ENCODE measurements at places on chromosomes 11 and 22.

GRCh38 chr22:30809086-30809485 is 114.4 kb downstream of the OSBP2 start:
- no peak for DNase-seq

DNA sequence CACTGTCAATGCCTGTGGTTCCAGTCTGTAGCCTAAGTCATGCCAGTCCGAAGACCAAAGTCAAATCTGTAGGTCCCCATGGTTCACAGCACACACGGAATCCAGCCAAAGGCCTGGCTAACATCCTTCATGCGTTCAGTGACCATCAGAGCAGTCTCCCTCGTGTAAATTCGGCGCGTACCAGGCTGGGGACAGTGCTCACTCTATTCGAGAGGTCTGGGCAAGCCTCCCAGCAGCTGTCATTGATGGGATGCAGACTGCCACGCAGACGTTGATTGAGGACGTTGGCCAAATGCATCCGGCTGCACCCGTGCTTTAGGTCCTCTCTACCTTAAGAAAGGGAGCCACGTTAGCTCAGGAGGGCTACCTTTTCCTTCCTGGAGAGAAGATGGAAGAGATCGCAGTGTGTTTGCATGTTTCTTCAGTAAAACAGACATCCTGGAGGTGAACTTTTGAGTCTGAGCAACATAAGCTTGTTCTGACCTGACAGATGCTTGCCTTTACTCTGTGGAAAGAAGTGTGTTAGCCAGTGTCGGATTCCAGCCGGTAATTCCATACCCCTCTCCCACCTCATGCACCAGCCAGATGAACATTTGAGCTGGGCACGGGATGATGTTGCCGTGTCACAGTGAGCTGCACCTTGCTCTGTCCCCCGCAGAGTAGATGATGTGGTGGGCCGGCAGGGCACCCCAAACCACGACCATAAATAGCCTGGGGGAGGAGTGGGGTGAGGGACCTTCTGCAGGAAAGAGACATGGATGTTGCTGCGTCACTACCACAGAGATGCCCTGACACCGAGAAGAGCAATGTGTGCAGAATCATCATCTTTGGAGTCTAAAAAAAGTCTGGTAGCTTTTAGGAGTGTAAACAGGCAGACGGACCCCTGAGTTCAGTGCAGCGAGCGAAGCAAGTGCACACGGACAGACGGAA is 12.2 kb downstream of the CTTN start:
- DNase-seq, result no peak

GRCh38 chr11:10322401-10322800 is 17.5 kb downstream of the ADM start:
- no peak for DNase-seq

DNA sequence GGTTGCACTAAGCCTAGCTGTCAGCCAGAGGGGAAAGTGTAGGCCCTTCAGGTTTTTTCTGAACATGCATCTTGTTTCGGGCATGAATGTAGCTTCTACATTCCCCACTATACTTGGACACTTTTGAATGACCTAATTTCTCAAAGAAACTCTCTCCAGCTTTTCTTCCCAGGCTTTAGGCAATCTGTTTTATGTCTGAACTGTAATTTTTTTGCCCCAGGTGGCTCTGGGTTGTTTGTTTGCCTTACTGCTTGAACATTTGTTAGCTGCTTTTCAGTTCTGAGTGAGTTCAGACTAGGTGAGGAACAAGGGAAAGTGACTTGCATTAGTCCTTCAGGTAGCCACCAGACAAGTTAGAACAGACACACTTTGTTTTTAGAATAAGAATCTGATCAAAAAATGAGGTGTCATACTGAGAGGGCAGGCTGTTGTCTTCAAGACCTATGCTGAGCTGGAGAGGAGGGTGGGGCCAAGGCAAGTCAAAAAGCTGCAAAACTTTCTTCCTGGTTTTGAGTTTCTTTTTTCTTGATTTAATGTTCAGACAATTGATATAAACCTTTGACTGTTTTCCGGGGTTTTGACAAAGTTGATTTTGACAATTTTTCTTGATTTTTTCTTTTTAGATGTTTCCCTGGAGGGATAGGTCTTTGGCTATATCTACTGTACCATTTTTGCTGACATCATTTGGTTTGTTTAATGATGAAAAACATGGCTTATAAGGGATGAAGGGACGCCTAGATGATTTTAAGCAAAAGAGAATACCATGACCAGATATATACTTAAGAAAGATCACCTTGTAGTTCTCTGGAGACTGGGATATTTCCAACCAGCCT is 182.8 kb downstream of the WNT11 start:
- DNase-seq, result no peak

DNA sequence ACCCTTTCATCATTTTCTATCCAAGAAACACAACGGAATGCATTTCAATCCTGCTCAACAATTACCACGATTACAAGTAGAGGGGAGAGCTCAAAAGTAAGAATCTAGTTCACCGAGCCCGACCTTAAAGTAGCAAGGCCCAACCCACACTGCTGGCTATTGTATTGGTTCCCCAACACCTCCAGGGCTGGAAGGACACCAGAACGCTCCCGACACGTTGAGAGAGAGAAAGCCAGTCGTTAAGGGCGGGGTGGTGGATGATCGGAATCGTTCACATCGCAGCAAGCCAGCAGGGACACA is 690 bp downstream of the CKAP5 start:
- DNase-seq, result no peak

DNA sequence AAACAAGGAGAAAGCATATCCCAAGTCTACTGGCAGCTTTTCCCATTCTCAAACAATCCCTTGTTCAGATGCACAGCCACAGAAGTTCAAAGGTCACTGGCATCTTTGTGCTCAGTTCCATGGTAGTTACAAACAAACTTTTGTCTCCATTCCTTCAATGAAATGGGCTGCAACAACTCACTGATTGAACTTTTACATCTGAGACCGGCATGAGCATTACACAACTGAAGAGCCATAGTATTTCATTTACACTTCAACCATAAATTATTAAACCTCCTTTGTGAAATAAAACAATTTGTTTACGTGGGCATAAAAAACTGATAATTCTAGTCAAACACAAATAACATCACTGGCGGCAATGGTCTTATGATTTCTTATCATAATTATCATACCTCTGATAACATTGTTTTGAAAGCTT is 67.8 kb upstream of the ARHGAP32 start:
- DNase-seq, result no peak

- DNase-seq, result no peak
These were observed 12.7 kb downstream of the TTLL8 start for GRCh38 chr22:50045211-50046018.

DNA sequence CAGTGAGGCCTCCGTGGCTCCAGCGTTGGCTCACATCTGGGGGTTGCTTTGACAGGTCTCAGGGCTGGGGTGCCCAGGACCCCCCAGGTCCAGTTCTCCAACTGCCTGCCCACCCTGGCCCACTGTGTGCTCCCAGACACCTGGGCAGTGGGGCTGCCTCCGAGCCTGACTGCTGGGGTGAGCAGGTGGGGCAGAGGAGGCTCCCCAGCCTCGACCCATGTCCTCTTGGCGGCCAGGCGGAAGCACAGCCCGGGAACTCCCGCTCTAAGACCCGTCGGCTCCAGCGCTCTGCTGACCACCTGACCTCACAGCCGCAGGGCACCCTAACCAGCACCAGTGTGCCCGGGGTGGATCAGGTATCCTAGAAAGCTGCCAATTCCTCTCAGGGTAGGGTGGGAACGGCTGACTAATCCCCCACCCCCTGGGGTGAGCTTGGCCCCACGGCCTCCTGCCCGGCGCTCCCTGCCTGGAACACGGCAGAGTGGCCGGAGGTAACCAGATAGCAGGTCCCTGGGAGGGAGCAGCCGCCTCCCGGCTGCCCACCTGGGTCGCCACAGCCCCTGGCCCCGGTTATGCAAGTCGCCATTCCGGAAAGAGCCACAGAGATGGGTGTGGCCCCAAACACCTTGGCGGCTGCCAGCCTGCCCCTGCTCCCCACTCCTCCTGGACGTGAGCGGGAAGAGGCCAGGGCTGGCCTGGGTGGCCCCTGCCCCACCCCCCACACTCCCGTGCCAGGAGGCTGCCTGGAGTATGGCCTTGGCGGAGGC is 19.2 kb upstream of the MUC5B start:
- no peak for DNase-seq

DNA sequence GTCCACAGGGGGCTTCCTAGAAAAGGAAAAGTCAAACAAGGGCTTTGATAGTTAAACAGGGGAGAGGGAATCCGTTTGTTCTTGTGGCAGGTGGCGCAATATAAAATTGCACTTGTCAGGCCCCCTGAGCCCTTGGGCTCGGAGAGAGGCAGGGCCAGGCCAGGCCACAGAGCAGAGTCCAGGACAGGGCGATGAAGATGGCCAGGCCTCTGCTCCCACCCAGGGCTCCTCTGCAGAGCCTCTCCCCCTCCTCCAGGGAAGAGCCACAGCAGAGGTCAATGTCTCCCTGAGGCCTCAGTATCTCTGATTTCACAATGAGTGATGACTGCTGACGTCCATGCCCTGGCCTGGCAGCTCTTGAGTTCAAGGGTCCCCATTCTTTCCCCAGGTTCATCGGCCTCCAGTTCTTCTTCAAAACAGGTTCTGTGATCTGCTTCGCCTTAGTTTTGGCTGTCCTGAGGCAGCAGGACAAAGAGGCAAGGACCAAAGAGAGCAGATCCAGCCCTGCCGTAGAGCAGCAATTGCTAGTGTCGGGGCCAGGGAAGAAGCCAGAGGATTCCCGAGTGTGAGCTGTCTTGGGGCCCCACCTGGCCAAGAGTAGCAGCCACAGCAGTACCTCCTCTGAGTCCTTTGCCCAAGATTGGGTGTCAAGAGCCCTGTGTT is 36.4 kb upstream of the TPBGL start:
- no peak for DNase-seq

GRCh38 chr11:72430741-72431570 is 3.4 kb downstream of the CLPB start:
- DNase-seq, result no peak

DNA sequence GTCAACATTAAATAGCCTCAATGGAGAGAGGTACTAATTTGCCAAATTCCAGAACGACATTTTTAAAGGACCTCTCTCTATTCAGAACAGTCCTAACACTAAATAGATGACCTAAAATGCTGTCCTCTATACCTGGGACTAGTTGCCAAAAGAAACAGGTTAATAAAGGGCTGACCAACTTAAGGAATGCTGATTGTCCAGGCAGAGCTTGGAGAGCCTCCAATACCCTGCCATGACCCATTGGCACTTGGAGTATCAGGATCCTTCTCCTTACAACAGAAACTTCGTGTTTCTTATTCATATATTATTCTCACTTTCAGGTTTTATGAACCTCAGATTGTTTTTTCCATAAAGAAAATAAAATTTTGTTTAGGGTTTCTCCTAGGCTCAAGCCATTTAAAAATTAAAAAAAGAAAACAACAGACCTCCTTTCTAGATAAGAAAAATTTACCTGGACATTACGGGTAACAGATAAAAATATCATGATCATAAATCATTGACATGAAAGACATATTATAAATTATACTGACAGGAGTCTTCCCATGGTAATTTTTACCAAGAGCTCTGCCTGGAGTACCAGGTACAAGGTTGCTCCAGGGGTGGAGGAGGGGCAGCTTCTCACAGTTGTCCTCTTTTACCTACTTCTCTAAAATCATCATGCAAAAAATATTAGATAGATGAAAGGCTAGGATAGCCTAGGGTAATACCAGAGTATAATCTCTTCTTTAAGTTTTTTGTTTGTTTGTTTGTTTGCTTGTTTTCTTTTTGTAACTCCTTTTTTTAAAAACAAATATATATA is 2.0 kb downstream of the LRRC4C start:
- DNase-seq, result no peak

GRCh38 chr11:57483562-57483918 is 23.2 kb downstream of the RTN4RL2 start:
- DNase-seq, result no peak

- DNase-seq, result no peak
These were observed 181.0 kb downstream of the CHST1 start for GRCh38 chr11:45484326-45484883.

DNA sequence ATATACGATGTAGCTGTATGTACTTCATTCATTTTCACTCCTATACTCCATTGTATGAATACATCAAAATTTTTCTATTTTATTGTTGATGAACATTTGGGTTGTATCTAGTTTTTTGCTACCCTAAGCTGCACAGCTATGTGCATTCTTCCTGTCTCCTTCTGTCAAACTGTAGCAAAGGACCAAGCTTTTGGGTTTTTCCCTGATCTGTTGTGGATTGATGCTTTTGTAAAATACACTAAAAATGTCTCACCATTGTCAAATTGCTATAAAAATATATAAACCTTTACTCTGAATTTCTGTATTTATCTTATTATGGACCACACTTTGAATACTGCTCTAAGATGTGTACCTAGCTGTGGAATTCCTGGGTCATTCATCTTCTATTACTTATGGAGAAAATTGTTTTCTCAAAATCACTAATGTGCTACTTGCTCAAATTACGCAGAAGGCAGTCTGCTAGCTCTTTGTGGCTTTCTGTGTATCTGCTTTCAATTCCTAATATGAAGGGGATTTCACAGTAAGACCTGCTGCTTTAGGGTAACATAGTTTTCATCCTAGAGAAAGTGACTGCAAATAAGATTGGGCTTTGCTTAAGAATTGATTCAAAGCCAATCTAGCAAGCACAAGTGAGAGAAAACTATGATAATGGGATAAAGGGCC is 123.4 kb downstream of the CYP2R1 start:
- DNase-seq, result no peak

- no peak for DNase-seq
These were observed 51.7 kb upstream of the PRODH start for GRCh38 chr22:18987765-18988164.

DNA sequence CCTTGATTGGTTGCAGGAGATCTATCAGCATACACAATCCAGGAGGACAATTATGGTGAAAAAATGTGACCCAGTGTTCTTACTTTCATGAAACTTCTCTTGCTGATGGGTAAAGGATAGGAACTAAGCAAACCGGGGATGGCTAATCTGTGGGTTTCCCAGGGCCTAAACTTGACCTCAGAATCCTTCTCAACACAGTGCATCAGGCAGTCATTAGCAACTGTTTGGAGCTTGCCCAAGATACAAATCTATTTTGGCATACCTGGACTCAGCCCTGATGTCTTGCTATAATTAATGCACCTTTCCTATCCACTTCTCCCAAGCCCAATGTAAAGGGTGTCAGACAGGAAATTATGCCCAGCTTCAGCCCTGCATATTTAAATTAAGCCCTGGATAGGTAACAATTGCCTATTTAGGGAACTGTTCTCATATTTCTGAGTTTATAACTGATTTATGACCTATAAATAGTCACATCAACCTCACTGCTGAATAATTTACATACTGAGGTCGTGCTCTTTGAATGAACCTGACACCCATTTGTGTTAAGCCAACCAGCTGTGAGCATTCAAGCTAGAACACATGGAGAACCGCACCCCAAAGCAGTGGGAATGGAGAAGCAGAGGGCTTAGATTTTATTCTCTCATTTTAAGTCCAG is 9.2 kb upstream of the PHF21A start:
- no peak for DNase-seq

GRCh38 chr22:44705022-44705297 is 3.0 kb downstream of the PRR5 start:
- DNase-seq, result no peak

- DNase-seq, result no peak
These were observed 13.7 kb upstream of the POU2AF2 start for GRCh38 chr11:111231836-111232235.

GRCh38 chr11:59558270-59558643 is 46.9 kb downstream of the OR4D9 start:
- no peak for DNase-seq

Measured in activated CD8-positive, alpha-beta memory T cell treated with anti-CD3 and anti-CD28 coated beads for 1 hour (primary cell).